NCI-H69 (cell line): ENCODE measurements at places on chromosomes 5 and 9.

DNA sequence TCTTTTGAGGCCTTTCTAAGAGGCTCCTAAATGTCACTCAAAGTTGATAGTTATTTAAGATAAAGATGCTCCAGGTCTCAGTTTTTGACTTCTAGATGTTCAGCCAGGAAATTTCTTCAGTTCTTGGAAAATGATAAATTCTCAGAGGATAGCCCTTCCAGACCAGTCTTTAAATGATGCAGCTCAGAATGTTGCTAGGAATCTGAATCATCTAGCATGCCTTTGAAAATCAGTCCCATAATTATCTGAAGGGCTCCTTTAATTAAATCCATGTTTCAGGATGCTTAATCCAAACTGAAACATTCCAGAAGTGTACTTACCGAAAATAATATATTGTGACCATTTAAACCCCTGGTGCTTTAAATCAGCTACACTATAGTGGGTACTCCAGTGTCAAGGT is 107.5 kb upstream of the FBN2 start:
- no peak for DNase-seq

GRCh38 chr9:129323999-129324553 is 146.0 kb upstream of the IER5L start:
- DNase-seq: no peak

DNA sequence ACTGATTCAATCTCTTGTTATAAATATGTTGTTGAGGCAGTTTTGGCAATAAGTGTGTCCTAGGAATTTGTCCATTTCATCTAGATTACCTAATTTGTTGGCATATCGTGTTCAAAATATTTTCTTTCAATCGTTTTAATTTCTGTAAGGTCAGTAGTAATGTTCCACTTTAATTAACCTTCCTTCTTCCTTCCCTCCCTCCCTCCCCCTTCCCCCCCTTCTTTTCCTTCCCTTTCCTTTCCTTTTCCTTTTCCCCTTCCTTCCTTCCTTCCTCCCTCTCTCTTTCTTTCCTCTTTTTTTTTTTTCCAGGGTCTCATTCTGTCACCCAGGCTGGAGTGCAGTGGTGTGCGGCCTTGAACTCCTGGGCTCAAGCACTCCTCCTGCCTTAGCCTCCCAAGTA is 27.1 kb downstream of the CD14 start:
- DNase-seq: no peak

DNA sequence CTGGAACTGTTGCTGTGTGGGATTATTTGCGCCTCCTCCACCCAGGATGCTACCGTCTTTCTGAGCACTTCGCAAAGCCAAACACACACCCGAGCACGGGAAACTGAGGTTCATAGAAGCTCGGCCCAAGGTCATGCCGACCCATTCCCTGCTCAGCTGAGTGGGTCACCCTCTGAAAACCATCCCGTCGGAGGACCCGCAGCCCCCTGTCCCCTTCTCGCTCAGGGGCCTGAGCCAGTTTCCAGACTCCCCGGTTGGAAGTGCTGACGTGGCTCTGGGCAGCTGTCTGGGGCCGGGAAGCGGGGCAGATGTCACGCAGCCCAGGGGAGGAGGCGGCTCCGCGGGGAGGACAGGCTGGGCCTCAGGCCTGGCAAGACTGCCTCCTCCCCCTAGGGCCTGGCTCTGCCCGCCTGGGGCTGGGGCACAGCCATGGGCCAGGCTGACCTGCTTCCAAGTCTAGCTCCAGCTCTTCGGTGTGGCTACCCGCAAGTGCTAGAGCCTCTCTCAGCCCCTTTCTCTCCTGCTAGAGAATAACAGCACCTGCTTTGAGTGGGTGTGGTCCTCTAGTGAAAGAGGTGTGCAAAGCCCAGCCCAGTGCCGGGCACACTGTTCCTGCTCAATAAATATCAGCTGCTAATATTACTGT is 9.9 kb upstream of the CXXC5 start:
- DNase-seq: peak; percentile 82

- no peak for DNase-seq
Observed at GRCh38 chr5:55896663-55897062, 45.5 kb downstream of the IL31RA start.

DNA sequence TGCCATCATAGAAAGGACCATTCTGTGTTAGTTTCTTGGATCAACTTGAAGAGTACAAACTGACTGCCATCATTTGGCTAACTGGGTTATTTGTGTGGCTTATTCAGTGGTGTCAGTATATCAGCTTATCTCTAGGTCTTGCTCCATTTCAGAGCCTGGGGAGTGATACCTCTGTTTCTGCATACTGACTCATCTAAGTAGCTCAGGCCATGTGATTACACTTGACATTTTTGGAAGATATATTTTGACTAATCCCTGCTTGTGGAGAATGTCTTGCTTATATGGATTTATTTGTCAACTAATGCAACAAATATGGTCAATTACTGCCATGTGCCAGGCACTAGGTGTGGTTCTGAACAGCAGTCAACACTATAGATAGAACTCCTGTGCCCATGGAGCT is 311.7 kb downstream of the YTHDC2 start:
- DNase-seq: no peak

DNA sequence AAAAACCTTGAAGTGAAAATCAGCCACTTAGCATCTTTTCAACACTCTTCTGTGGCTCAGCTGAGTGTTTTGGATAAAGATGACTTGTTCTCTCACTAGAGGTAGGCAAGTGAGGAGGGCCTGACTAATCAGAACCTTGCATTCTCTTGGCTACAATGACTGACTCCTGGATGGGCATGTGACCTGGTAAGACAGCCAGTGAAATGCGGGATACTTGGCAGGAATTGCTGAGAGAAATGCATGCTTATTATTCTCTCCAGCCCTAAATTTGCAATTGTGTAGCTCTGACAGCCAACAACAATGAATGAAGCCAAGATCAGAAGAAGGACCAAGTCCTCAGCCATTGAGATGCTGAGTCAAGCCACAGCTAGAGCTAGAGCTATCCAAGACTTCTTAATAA is 490.5 kb upstream of the ZNF608 start:
- DNase-seq: no peak

DNA sequence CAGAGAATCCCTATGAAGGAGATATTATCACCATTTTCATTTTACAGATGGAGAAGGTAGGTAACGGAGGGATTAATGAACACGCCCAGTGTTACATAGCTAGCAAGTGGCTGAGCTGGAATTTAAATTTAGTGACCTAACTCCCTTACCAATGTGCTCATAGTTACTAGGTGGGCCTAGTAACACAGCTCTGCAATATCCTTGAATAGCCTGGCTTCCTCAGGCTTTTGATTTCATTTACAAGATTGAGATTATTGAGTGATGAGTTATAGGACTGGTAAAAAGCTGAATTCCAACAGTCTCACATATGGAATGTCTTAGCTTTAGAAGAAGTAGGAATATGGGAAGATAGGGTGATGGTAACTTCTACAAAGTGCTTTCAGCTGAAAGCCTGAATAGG is 336.3 kb upstream of the KIF2A start:
- DNase-seq: no peak

GRCh38 chr5:163809473-163809872 is 304.1 kb downstream of the MAT2B start:
- peak; percentile 65 for DNase-seq

DNA sequence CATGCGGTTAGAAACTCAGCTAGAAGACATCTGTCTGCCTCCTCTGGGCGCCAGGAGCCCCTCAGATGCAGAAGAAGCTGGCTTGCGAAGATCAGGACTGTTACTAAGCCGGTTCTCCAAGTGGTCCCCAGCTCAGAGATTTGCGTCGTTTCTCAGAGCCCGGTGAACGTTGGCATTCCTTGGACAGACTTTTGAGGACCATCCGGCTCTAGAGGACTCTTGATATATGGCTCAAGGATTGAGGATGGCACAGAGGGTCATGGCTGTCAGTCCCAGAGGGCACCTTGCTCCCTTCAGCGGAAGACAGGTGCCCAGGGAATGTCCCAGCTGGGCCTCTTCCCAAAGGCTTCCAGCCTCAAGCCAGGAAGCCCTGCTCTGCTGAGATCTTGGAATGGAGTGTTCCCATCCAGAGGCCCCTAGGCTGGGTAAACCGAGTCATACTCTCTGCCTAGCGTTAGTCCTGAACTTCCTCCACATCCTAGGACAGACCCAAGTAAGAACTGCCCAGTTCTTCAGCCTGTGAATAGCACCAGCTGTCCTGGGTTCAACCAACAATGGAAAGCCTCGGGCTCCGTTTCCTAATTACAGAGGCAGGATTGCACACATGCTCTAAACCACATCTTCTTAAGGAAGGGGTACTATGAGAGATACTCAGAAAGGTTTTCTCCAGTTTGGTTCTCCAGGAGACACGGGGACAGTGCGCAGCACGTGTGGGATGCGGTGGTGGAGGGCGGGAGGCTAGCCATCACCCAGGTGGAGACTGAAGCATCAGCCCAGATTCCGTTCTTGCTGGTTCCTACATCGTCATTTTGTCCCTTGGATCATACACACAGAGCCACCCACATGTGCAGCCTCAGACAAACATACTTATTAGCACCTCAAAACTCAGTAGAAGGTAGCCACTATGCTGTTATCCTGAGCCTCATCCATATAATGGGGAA is 51.4 kb downstream of the ZNF354C start:
- DNase-seq: no peak

DNA sequence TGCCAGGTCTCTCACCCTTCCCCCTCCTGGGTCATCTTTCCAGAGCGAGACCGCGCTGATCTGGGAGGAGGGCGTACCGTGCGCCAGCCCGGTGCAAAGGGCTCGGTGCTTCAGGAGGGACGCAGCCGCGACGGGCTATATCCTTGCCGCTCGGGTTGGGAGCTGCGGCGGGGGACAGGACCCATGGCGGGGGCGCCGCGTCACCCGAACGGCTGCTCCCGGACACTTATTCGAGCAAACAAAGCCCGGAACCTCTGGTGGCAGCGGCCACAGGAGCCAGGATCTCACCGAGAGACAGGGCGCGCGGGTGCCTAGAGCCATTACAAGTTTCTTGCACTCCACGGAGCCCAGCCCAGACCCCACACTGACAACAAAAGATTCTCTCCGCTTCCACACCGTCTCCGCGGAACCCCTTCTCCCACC is 1.3 kb downstream of the SEMA6A start:
- DNase-seq: peak; percentile 89

DNA sequence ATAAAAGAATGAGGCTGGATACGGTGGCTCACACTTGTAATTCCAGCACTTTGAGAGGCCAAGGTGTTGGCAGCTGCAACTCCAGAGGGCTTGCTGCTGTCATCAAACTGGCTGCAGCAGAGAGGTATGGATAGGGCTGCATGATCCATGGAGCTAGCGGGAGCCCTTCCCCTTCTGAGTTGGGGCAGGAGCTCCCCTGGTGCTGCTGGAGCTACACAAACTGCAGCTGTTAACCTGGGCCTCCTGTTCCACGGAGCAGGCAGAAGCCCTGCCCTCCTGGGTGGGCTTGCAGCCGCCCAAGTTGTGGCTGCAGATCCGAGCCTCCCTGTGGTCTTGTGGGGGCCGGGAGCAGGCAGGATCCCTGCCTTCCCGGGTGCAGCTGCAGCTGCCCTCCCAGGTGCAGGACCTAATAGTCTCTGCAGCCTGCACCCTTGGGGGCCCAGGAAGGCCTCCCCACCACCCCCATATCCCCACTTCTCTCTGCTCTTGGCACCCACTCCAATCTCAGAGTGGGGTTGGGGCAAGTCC is 15.8 kb downstream of the CDC25C start:
- no peak for DNase-seq

GRCh38 chr9:74498621-74499095 is 1.5 kb downstream of the RORB start:
- peak; percentile 33 for DNase-seq

- no peak for DNase-seq
Observed at GRCh38 chr9:129458155-129458661, 162.7 kb downstream of the C9orf50 start.

GRCh38 chr5:109939116-109939682 is 249.5 kb downstream of the MAN2A1 start:
- DNase-seq: no peak

- peak; percentile 15 for DNase-seq
Observed at GRCh38 chr9:12604164-12604821, 88.9 kb upstream of the TYRP1 start.

DNA sequence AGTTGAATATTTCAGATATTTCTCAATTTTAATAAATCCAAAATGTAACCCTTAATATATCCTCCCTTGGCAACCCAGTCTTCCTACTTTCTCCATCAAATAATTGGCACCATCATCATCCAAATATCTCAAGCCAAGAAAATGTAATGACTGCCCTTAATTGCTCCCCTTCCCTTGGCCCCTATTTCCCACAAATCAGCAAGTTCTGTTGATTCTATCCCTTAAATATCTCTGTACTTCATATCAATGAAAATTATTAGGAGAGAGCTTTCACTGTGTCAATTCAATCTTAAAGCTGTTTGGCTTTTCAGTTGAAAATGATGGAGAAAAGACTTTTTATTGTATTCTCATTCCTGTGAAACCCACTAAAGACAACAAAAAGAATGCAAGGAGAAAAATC is 349.8 kb downstream of the HINT1 start:
- no peak for DNase-seq

- DNase-seq: peak; percentile 96
Observed at GRCh38 chr5:64869419-64869818, 100.7 kb downstream of the CWC27 start.

- DNase-seq: no peak
Observed at GRCh38 chr5:94791829-94792228, 173.4 kb downstream of the SLF1 start.

DNA sequence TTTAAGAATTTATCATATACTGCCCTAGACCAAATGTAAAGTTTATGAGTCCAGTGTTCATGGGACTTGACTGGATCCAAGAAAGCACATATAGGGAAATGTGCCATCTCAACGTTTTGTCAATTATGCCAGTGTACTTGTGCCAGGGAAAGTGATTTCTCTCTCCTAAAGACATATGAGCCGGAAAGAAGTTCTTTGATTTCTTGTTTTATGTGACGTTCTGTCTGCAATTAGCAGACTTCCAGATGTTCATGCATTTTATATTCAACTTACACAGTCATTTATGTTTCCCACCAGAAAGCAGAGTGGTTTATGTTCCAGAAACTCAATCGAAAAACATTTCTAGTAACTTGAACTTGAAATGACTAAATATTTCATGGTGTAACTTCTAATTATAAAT is 203.8 kb downstream of the FAM170A start:
- DNase-seq: no peak

DNA sequence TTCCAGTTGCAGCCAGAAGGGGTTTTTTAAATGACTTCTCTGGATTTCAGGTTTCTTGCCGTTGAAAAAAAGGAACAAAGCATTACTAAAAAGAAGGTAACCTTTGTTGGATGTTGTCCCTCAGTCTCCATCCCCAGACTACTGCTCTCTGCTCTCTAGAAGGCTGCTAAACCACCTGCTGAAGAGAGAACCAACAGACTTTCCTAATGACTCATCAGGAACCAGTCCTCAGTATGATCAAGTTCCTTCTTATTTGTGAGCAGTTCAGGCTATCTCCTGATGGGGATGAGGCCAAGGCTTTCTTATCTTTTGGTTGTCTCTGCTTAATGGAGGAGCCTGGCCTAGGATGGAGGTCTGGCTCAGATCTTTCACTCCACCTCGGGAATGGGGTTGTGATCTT is 4.1 kb downstream of the KIF4B start:
- DNase-seq: no peak

GRCh38 chr5:79075646-79076426 is 6.3 kb downstream of the BHMT2 start:
- no peak for DNase-seq

GRCh38 chr9:113707953-113708695 is 168.0 kb upstream of the ZNF618 start:
- DNase-seq: no peak
